Motor neuron (in vitro differentiated cells): ENCODE measurements at places on chromosomes 5 and 9. TPM values are rescaled to one million over a fixed set of nuclear protein-coding genes. Genes with fewer than 3 reads are reported as not detected.

- no peak for ATAC-seq
These were observed 145.4 kb downstream of the DENND1A start for GRCh38 chr9:123784518-123784917.

DNA sequence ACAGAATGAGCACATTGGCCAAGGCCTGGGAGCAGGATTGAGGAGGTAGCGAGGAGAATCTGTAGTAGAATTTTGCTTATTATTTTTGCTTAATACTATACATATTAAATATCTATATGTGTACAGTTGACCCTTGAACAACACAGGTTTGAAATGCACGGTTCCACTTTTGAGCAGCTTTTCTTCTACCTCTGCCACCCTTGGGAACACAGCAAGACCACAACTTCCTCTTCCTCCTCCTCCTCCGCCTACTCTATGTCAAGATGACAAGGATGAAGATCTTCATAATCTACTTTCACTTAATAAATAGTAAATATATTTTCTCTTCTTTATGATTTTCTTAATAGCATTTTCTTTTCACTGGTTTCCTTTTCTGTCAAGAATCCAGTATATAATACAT is 541.4 kb downstream of the KCTD16 start:
- no peak for ATAC-seq

DNA sequence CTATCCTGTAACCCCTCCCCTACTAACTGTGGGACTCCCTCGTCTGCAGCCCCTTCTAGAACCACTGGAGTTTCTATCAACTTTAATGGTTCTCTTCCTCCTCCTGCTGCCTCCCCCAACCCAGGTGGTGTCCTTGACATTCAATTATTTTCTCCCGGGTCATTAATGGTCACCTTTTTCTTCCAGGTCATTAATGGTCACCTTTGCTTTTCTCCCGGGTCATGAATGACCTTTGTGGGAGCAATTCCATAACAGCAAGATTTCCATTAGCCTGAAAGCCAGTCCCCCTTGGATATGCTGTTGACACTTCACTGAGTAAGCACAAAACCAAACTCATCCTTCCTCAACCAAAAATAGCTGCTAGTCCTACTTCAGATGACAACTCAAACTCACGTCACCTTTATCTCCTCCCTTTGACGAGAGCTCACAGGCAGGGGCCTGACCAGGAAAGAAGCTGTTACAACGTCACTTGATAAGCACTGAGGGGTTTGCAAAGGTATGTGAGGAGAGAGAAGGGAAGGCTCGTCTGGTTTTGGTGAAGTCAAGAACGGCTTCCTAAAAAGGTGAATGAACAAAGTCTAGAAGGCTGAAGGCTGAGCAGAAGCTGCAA is 10.9 kb downstream of the CCDC127 start:
- no peak for ATAC-seq

DNA sequence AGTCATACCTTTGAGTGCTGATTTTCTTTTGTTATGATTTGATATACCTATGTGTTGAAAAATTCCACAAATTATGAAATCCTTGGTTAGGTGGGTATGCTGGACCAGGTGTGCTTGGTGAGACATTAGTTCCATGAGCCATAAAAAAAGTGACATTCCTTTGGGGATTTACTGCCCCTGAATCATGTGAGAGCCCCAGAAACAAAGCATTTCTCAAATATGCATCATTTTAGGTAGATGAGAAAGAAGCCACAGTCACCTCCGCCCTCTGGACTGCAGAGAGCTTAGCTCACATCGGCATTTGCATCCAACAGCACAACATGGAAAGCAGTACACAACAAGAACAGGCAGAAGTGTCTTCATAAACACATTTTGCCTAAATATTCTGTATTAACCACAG is 55.3 kb downstream of the DAP start:
- peak; percentile 51 for ATAC-seq

DNA sequence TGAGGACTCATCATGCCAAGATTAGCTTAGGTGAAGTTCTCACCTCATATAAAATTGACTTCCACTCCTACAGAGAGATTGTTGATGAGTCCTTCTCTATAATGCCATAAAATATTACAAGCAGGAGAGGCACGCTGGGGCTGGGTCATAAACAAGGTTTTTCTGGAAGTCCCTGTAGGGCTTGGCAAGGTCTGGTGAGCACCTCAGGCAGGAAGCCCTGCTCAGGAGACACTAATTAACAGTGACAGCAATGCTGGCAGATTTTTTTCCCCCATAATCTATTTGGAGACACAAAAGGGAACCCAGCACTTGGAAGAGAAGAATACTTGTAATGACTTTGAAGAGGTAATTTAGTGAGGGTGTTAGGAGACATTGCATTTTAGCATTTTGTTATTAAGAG is 118.7 kb downstream of the DIRAS2 start:
- ATAC-seq = no peak

Gene WDR31
- 5.6 and 5.8 TPM in 2 replicates for total RNA-seq

Gene ZNF879
- 9.8 and 10.5 TPM in 2 replicates for total RNA-seq

Gene PTPN3
- 1.1 and 1.4 TPM in 2 replicates for total RNA-seq

Gene UGT3A1
- total RNA-seq = 0.16 and 0.25 TPM in 2 replicates
